ENCODE measurements at places on chromosomes 3 and 15.

DNA sequence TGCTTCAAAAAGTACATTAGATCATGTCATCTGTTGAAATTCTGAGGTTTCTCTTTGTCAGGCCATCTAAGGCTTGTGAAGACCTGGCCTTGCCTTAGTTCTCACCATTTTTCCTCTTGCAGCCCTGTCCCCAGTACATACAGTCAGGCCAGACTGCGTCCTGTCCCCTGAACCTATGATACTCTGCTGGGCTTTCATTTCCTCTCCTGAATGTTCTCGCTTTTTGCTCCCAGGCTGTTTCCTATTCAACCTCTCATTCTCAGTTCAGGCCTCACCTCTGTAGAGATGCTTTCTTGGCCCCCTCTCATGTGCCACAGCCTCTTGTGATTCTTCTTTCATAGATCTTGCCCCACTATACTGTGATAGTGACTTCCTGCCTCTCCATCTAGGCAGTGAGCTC, 648.8 kb upstream of the KCNMB2 start:
- DNase-seq: no peak

GRCh38 chr3:120652896-120653545, 29.0 kb downstream of the HGD start:
- peak; percentile 78 for DNase-seq

DNA sequence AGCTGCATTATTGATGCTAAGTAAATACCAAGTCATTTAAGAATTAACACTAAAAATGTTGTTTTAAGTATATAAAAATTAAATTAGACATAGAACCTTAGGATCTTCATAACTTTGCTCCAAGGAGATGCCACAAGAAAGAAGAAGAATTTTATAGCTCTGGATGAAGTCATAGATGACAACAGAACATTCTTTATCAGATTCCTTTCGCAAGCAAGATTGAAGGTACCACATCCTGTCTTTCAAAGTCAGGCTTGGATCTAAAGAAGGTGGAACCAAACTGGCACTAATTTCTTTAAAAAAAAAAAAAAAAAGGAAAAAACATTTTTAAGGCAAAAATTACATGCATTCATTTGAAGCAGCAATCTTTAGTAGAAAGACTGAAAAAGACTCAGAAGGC, 62.5 kb downstream of the POLQ start:
- no peak for DNase-seq

DNA sequence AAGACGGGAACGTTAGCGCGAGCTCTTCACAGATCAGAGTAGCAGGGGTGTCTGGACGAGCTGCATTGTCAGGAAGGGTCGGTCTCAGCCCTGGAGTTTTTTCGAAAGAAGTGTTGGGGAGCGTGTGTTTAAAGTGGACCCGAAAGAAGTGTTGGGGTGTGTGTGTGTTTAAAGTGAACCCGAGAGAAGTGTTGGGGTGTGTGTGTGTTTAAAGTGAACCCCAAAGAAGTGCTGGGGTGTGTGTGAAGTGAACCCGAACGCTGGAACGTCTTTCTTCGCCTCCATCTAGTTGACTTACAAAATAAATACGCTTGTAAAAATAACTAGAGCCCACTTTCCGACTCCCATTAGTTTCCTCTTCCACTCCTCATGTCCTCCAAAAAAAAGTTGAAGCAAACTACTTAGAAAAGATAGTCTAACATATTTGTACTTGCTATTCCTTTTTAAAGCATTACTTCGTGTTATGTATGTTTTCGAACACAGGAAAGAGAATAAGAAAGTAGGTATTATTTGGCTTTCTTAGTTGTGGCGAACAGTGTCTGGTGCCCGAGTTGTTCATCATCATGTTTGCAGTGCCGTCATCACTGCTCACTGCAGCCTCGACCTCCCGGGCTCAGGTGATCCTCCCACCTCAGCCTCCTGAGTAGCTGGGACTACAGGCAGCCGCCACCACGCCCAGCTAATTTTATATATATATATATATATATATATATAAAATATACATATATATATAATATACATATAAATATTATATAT, 1.0 kb downstream of the LRCH3 start:
- no peak for DNase-seq

- DNase-seq: peak; percentile 73
These were observed at the start of gene C2CD4A for GRCh38 chr15:62066663-62067447. Gene C2CD4A (plus strand): TSS chr15:62066977. CDS start chr15:62067614, 637 bp downstream.

DNA sequence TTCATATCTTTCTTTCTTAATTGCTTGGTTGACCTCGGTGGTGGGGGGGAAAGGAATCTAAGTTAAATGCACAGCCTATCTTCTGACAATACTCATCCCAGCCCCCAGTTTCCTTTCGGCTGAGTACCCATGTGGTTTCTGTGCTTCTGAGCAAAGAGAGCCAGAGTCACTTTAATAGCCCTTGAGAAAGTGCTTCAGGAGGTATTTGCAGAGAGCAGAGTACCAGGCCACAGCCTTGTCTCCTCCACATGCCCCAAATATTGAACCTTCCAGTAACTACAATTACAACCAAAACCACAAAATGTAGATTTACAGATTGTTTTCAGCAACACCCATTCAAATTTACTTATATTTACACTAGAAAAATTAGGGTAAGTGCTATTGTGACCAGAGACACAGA, 647.4 kb downstream of the NR2F2 start:
- no peak for DNase-seq

DNA sequence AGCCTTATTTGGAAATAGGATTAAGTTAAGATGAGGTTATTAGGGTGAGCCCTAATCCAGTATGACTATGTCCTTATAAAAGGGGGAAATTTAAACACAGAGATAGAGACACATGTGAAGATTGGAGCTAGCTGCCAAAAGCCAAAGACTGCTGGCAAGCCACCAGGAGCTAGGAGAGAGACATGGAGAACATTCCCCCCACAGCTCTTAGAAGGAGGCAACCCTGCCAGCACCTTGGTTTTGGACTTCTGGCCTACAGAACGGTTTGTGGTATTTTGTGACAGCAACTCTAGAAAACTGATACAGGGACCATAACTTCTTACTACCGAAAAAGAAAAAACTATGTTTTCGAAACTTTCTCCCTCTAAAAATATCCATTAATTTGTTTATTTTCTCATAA, 245.3 kb upstream of the RARB start:
- no peak for DNase-seq

DNA sequence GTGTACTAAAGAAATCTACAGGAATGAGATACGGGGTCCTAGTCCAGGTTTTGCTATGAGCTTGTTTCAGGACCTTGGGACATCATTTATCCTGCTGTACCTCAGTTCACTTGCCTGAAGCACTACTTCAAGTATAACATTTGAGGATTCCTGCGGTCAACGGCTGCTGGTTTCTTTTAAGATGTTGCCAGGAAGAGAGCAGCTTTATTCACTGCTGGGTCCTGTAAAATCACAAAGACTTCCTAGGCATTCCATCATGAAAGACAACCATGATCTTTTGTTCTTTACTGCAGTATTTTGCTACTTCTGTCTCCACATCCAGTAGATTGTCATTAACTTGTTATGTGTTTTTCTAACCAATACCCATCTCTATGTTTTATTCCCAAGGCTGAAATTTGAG, 61.0 kb upstream of the PYDC2 start:
- no peak for DNase-seq

- no peak for DNase-seq
These were observed 102.9 kb downstream of the SRGAP3 start for GRCh38 chr3:9146367-9147071.

- DNase-seq: no peak
These were observed 420.9 kb upstream of the NECTIN3 start for GRCh38 chr3:110650741-110651140.

- peak; percentile 62 for DNase-seq
These were observed 187.1 kb downstream of the PDE8A start for GRCh38 chr15:85168642-85169173.

DNA sequence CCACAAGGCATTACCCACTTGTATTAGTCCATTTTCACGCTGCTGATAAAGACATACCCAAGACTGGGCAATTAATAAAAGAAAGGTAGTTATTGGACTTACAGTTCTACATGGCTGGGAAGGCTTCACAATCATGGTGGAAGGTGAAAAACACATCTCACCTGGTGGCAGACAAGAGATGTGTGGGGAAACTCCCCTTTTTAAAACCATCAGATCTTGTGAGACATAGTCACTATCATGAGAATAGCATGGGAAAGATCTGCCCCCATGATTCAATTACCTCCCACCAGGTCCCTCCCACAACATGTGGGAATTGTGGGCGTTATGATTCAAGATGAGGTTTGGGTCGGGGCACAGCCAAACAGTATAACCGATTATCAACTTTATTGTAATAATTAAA, 17.0 kb upstream of the CMC1 start:
- no peak for DNase-seq

- DNase-seq: no peak
These were observed 39.8 kb upstream of the FGF7 start for GRCh38 chr15:49383266-49383665.

- DNase-seq: peak; percentile 63
These were observed 13.1 kb upstream of the SCN5A start for GRCh38 chr3:38662544-38662943.

DNA sequence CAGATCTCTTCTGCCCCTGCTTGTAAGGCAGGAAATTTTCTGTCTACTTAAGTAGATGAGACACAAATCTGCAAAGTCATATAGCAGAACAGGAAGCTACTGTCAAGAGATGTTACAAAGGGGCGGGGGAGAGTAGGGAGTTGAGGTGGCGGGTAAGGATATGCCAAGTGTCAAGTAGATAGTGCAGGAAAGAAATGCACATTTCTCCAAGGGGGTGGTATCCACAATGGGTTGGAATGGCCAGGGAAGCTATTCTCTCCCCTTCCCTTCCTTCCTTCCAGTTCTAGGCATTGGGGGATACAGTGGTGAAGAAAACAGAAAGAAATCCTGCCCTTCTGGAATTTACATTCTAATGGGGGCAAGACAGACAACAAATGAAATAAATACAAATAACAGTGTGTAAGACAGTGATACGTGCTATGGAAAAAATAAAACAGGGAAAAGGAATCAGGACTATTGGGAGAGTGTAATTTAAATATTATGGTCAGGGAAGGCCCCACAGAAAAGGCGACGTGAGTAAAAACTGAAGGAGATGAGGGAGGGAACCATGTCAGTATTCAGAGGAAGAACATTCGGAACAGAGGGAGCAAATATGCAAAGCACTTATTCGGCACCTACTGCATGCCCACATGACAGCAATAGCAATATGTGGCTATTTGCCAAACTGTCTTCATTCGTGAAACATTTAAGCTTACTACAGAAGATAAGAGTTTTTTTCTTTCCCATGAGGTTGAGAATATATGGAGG, 42.8 kb upstream of the RNU6-1 start:
- DNase-seq: no peak

DNA sequence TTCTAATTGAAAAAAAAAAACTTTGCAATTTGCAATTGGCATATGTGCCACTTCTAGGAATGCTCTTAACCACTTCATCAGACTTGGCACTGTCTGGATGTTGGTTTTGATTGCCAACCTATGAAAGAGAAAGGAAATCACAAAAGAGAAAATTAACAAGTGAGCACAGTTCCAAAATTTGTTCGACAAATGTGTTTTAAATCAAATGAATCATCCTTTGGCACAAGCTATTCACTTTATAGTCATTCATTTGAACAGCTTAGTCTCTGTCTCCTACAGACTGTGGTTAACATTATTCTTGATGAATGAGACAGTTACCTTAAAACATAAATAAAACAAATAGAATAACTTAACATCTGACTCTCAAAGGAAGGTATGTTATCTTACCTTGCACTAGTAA, 265.0 kb downstream of the EPHA3 start:
- no peak for DNase-seq

DNA sequence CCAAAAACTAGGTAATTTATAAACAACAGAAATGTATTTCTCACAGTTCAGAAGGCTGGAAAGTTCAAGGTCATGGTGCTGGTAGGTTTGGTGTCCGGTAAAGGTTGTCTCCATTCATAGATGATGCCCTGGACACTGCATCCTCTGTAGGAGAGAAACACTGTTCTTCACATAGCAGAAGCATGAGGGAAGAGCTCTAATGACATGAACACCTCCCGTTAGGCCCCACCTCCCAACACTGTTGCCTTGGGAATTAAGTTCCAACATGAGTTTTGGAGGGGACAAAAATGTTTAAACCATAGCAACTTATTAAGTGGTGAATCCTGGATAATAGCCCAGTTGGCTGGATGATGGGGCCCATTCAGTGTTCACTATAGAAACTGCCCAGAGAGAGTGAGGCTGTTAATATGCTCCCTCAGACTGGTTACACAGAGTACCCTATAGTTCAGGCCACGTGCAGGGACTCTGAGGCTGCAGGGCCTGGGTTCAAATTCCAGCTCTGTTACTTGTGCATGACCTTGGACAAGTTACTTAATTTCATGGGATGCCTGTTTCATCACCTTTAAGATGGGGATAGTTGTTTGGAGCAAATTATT, 37.0 kb downstream of the CCNL1 start:
- no peak for DNase-seq

DNA sequence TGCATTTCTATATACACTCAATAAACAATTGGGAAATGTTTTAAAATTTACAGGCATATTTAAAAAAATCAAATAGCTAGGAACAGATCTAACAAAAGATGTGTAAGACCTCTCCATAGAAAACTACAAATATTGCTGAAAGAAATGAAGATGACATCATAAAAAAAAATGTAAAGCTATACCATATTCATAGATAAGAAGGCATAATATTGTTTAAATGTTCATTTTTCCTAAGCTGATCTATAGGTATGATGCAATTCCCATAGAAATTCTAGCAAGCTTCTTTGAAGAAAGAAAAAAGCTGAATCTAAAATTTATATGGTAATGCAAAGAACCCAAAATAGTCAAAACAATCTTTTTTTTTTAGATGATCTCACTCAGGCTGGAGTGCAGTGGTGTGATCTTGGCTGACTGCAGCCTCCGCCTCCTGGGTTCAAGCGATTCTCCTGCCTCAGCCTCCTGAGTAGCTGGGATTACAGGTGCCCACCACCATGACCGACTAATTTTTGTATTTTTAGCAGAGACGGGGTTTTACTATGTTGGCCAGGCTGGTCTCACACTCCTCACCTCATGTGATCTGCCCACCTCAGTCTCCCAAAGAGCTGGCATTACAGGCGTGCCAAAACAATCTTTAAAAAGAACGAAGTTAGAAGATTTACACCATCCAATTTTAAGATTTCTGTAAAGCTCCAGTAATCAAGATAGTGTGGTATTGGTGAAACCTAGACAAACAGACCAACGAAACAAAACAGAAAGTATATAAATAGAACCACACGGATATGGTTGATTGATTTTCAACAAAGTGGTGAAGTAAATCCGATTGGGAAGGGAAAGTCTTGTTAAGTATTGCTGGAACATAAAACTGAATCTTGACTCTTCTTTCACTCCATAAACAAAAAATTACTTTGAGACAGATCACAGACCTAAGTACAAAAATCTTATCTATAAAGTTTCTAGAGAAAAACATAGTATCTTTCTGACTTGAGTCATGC, 6.3 kb upstream of the BHLHE40 start:
- no peak for DNase-seq

Data from D341Med (cell line).